HCT116 (cell line): ENCODE measurements at places on chromosomes 13 and 19.
A peak's percentile ranks its signal among the peaks of the same experiment; 100 is the strongest.

GRCh38 chr19:40542202-40542859, 34.3 kb upstream of the SHKBP1 start:
- H3K27ac ChIP-seq, result no peak overlapping the region
- H3K4me3 ChIP-seq, result no peak overlapping the region
- peaks cover 6% of the 10 kb centered on the region; the same call in 1 of the 2 replicates for H3K4me1 ChIP-seq

DNA sequence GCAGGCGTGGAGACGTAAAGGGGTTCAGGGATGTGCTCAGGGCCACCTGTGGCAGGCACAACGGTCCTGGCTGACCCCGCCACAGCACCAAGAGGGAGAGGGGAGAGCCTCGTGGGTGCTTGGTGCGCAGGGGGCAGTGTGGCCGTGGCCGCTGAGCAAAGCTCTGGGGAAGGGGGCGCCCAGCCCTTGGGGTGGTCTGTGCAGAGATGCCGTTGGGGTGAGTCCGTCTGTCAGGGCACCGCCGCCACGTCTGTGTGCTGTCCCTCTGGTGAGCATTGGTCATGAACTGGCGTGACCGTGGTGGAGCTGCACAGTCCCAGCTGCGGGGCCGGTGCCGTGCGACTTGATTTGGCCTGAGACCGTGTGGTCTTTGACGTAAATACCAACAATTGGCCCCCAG, 15.3 kb downstream of the GNA11 start:
- no peaks in the 10 kb centered on the region for H3K27me3 ChIP-seq
- no peaks in the 10 kb centered on the region for H3K4me1 ChIP-seq
- no peak overlapping the region for H3K27ac ChIP-seq
- H3K36me3 ChIP-seq, result no peaks in the 10 kb centered on the region
- no peak for DNase-seq

DNA sequence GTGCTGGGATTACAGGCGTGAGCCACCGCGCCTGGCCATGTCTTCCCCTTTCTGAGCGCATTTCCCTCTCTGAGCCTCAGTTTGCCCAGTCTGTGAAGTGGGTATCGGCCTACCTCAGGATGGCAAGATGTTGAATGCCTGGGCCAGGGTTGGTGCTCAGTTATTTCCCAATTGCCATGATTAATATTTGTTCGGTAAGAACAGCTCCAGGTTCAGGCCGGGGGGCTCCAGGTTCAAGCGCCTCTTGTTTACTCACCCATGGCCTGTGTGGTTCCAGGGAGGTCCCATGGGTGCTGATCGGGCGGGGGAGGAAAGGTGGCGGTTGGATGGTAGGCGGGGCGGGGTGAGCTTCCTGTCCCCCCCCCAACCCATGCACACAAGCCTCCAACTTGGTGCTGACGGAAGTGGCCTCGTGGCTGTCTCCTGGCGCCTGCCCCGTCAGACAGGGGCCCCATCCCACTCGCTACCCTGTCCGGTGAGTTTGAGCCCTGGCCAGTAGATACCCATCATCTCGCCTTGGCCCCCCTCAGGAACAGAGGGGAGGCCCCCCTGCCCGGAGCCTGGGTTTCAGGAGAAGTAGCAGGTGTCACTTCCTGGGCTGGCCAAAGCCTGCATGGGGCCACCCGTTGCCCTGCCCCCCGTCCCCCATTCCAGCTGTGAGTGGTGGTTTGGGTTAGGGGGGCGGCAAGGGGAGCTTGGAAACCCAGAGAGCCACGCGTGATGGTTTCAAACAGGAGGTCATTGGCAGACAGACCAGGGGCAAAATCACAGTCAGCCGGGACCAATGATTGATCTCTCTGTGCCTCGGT, at the start of gene FCHO1:
FCHO1 (plus strand) TSS at position 375 of the 809 bp plus-strand sequence. CDS start 3,688 bp downstream, outside the sequence.
- no peak for DNase-seq
- no peaks in the 10 kb centered on the region for H3K36me3 ChIP-seq
- no peak within 1 kb of the TSS for H3K4me3 ChIP-seq
- no peaks in the 10 kb centered on the region for H3K27me3 ChIP-seq
- H3K4me1 ChIP-seq, result peaks cover 18% of the 10 kb centered on the region

DNA sequence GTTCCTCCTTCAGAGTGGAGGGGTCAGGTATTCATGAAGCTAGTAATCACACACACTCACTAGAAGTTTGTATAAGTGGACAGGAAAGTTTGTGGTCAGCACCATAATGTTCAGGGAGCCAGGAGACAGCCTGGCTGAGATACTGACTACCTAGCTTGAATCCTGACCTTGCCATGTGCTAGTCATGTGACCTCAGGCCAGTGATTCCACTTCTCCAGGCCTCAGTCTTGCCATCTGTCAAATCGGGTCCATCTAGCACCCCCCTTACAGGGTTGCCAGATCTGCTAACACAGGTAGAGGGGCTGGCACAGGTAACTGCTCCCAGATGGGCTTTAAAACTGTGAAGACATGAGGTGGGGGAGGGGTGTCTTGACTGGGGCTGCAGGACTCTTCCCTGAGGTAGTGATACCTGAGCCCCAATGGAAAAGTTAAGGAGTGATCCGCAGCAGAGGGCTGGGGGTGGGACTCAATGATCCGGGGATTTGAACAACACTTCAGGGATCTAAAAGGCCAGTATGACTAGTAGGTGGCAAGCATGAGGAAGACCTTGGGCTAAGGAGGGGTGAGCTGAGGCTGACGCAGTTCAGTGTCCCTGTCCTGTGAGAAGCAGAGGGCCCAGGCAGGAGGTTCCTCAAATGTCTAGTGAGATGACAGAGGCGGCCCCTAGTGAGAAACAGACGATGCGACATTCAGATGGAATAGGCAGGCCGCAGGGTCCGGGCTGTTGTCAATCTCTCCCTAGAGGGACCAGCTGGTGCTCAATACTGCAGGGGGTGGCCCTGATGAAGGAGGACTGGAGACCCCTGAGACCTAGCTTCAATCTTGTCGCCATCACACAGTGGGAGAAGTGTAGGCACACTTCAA, 8.5 kb downstream of the ACTMAP start:
- H3K36me3 ChIP-seq, result no peaks in the 10 kb centered on the region
- H3K27ac ChIP-seq, result no peak overlapping the region
- no peak overlapping the region for H3K4me3 ChIP-seq
- no peak for DNase-seq
- peaks cover 11% of the 10 kb centered on the region; the same call in 1 of the 2 replicates for H3K4me1 ChIP-seq

DNA sequence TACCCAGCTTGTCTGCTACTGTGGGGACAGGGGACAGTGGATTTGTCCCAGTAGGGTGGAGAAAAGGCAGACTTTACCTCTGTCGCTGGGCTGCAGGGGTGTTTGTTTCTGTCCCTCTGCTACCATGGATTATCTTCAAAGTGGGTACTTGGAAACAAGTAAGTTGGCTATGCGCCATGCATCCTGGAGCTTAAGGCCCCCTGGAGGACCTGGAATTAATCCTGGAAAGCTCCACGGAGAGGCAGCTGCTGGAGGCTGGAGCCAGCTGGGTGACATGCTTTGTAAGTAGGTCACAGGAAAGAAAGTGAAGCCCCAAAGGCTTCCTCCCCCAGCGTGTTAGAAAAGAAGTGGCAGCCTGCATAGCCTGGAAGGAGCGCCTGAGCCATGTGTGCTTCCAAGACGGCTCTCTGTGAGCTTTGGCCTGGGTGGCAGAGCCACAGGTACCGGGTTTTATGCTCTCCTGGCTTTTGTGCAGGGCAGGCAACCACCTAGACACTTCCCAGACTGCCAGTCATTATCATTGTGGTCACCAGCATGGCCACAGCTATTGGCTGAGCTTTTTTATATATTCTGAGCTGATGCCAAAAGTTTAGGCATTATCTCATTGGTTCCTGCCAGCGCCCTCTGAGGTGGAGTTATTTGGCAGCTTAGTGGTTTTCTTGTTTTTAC, 9.5 kb downstream of the B3GLCT start:
- H3K4me1 ChIP-seq, result peaks cover 12% of the 10 kb centered on the region
- H3K4me3 ChIP-seq, result no peak overlapping the region
- no peaks in the 10 kb centered on the region for H3K27me3 ChIP-seq

GRCh38 chr19:17582613-17583012, 27.2 kb downstream of the COLGALT1 start:
- no peak for DNase-seq
- no peak overlapping the region for H3K27ac ChIP-seq
- H3K4me3 ChIP-seq, result no peak overlapping the region
- H3K27me3 ChIP-seq, result no peaks in the 10 kb centered on the region
- peaks cover 12% of the 10 kb centered on the region; the same call in 1 of the 2 replicates for H3K4me1 ChIP-seq

DNA sequence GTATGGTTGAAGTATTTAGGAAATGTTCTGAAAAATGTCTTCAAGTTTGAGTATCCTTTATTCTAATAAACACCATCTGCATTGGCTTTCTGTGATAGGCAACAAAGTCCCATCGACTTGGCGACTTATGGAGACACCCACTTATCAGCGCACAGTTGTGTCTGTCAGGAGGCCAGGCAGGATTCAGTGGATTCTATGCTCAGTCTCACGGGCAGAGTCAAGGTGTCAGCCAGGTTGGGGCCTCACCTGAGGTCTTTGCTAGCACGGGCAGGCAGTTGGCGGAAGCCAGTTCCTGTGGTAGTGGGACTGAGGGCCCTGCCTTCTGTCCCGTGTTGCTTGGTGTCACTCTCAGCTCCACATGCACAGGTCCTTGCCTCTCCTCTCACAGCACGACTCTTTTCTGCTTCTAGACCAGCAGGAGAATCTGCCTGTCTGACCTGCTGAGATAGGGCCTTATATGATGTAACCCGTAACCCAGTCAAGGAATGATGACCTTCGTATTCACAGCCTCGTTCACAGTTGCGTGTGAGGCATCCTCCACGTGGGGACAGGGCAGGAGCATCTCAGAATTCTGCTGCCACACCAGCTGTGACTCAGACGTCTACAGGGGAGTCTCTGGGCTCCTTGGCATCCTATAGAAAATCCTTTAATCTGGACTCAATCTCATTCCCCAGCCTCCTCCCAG, 10.0 kb downstream of the CUL4A start:
- no peak for DNase-seq
- peaks cover 2% of the 10 kb centered on the region; the same call in 1 of the 2 replicates for H3K36me3 ChIP-seq
- peaks cover 20% of the 10 kb centered on the region for H3K4me1 ChIP-seq

- DNase-seq, result no peak
- H3K4me3 ChIP-seq, result no peak overlapping the region
- H3K36me3 ChIP-seq, result no peaks in the 10 kb centered on the region
- no peak overlapping the region for H3K27ac ChIP-seq
- H3K27me3 ChIP-seq, result no peaks in the 10 kb centered on the region
Observed at GRCh38 chr13:44854313-44855060, 134.8 kb downstream of the NUFIP1 start.

GRCh38 chr13:100394005-100394695, 194.4 kb downstream of the GGACT start:
- DNase-seq, result peak; percentile 86
- no peaks in the 10 kb centered on the region for H3K27me3 ChIP-seq
- H3K36me3 ChIP-seq, result 0 out of 2 replicates have a peak, but pooled peaks cover 5% of the 10 kb centered on the region
- H3K4me1 ChIP-seq, result peaks cover 83% of the 10 kb centered on the region
- peak overlapping the region; percentile 46 for H3K4me3 ChIP-seq

GRCh38 chr13:110653851-110654250, 38.5 kb downstream of the NAXD start:
- H3K4me3 ChIP-seq, result no peak overlapping the region
- peaks cover 8% of the 10 kb centered on the region; the same call in 1 of the 2 replicates for H3K36me3 ChIP-seq
- no peak for DNase-seq
- H3K4me1 ChIP-seq, result no peaks in the 10 kb centered on the region
- H3K27me3 ChIP-seq, result no peaks in the 10 kb centered on the region
- H3K27ac ChIP-seq, result no peak overlapping the region

GRCh38 chr13:66508153-66508909, 721.8 kb downstream of the PCDH9 start:
- no peaks in the 10 kb centered on the region for H3K36me3 ChIP-seq
- H3K4me1 ChIP-seq, result no peaks in the 10 kb centered on the region
- H3K27me3 ChIP-seq, result no peaks in the 10 kb centered on the region
- no peak overlapping the region for H3K27ac ChIP-seq
- H3K4me3 ChIP-seq, result no peak overlapping the region

DNA sequence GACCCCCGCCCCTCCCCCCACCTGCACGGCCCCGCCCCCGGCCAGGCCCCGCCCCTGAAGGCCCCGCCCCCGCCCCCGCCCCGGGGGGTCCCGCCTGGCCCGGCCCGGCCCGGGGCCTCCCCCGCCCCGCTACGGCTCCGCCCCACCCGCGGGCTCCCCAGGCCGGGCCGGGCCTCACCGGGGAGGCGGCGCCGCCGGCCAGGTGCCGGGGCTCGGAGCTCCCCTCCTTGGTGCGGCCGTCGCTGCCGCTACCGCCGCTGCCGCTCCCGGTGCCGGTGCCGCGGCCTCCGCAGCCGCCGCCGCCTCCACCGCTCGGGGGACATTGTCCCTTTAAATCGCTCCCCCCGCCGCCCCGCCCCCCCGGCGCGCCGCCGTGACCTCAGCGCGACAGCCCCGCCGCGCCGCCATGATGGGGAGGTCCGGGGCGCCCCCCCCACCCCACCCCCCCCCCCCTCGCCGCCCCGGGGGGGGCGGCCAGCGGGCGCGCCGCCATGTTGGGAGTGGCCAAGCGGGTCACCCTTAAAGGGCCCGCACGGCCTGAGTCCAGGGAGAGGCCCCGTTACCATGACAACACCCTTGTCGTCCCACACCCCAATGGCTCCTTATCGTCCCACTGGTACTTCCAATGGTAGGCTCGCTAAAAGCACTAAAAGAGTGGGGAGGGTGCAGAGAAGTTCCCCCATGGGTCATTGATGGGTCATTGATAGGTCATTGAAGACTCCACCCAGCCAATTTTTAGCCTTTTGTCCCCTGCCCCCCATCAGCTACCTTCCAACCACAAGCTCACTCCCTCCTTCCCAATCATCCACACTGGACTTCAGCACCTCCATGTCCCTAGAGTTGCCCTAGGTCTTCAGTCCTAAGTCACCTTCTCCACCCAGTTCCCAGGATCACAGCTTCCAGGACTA, at the start of gene WIZ:
WIZ (minus strand) TSS at position 337 of the 908 bp plus-strand sequence. CDS start 1,649 bp downstream, outside the sequence.
- H3K4me1 ChIP-seq, result peaks cover 15% of the 10 kb centered on the region; the same call in 1 of the 2 replicates
- peak within 1 kb of the TSS; percentile 59 for H3K4me3 ChIP-seq
- DNase-seq, result no peak
- H3K27me3 ChIP-seq, result no peaks in the 10 kb centered on the region

GRCh38 chr19:29189033-29189360, 24.0 kb downstream of the UQCRFS1 start:
- 0 out of 2 replicates have a peak, but pooled peaks cover 4% of the 10 kb centered on the region for H3K27me3 ChIP-seq
- H3K4me3 ChIP-seq, result no peak overlapping the region
- no peaks in the 10 kb centered on the region for H3K36me3 ChIP-seq
- no peaks in the 10 kb centered on the region for H3K4me1 ChIP-seq

- no peak overlapping the region for H3K27ac ChIP-seq
- no peaks in the 10 kb centered on the region for H3K36me3 ChIP-seq
Observed at GRCh38 chr19:31280287-31281006, 68.8 kb downstream of the TSHZ3 start.

- DNase-seq, result no peak
- H3K36me3 ChIP-seq, result no peaks in the 10 kb centered on the region
- peaks cover 5% of the 10 kb centered on the region; the same call in 1 of the 2 replicates for H3K4me1 ChIP-seq
- no peak overlapping the region for H3K27ac ChIP-seq
Observed at GRCh38 chr13:20391597-20392452, 133.8 kb downstream of the CRYL1 start.

DNA sequence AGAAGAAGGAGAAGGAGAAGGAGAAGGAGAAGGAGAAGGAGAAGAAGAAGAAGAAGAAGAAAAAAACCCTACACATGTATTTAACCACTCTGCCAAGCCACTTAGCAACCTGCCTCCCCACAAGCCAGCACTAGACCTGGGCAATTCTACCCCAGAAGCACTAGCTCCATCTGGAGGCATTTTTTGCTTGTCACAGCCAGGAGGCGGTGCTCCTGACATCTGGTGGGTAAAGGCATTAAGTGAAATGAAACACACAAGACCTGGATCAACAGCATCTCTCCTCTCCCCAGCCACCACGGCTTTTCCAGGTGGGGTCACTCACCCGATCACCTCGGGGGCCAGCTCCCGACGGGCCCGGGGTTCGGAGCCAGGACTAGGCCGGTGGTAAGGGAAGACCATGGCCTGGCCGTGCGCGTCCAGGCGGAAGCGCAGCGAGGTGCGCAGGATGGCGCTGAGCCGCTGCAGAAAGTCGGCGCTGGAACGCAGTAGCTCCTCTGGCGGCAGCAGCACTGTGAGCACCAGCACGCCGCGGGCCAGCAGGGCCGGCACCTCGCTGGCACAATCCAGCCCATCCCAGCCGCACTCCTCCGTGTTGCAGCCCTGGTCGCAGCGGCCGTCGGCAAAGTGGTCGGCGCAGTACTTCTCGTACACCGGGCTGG, 26.9 kb downstream of the NOTCH3 start:
- no peak overlapping the region for H3K4me3 ChIP-seq
- H3K36me3 ChIP-seq, result no peaks in the 10 kb centered on the region; the same call in none of the 2 replicates
- no peaks in the 10 kb centered on the region for H3K4me1 ChIP-seq
- no peak overlapping the region for H3K27ac ChIP-seq
